T-helper 2 cell treated with Interferon-gamma antibody and Interleukin-4, amounts not matched to agents 5 μg/mL and 100 μg/mL, for 36 hours (primary cell): ENCODE measurements at places on chromosomes 3 and 15.

DNA sequence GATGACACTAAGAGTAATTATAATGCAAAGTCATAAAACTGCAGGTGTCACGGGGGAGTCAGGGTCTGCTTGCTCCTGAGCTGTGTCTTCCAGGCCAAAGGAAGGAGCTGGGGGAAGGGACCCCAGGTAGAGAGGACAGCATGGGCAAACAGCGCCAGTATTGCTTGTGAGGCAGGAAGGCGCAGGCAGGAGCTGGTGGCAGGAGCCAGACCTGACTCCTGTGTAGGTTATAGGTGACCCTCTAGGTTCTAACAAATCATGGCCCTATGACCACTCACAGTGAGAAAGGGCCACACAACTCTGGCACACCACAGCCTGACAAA lies 1.9 kb downstream of the CISH start:
- peaks cover 90% of the 10 kb centered on the region for H3K36me3 ChIP-seq
- H3K27ac ChIP-seq: peak overlapping the region; percentile 96
- peaks cover 2% of the 10 kb centered on the region for H3K27me3 ChIP-seq
- no peak for DNase-seq
- H3K4me3 ChIP-seq: peak overlapping the region; percentile 99

- no peak for DNase-seq
- no peak overlapping the region for H3K4me3 ChIP-seq
- H3K4me1 ChIP-seq: no peaks in the 10 kb centered on the region
- no peaks in the 10 kb centered on the region for H3K27me3 ChIP-seq
Measured at GRCh38 chr3:117708601-117709000, 999.0 kb downstream of the TUSC7 start.

DNA sequence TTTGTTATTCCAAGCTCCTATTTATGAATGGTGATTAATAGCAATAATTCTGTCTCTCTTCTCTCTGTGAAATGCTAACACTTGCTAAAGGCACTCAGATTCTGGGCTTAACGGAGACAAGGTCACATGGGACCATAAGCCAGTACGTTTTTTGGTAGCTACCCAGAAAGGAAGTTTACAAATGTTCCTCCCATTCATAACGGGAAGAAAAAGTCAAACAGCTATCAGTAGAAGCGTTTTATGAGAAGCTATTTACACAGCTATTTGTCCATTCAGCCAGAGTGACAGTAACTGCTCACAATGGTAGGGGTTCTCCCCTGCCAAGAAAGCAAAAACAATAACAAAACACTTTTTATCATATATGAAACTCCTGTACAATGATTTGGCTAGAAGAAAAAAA lies 51.5 kb downstream of the ZMAT3 start:
- H3K27ac ChIP-seq: no peak overlapping the region
- peak overlapping the region; percentile 70 for H3K4me3 ChIP-seq
- no peak for DNase-seq
- H3K36me3 ChIP-seq: peaks cover 6% of the 10 kb centered on the region

GRCh38 chr3:126679831-126680666 lies 24.0 kb upstream of the CHCHD6 start:
- peaks cover 3% of the 10 kb centered on the region for H3K4me1 ChIP-seq
- H3K4me3 ChIP-seq: no peak overlapping the region
- no peaks in the 10 kb centered on the region for H3K36me3 ChIP-seq
- peaks cover 13% of the 10 kb centered on the region for H3K27me3 ChIP-seq
- no peak overlapping the region for H3K27ac ChIP-seq
- no peak for DNase-seq

DNA sequence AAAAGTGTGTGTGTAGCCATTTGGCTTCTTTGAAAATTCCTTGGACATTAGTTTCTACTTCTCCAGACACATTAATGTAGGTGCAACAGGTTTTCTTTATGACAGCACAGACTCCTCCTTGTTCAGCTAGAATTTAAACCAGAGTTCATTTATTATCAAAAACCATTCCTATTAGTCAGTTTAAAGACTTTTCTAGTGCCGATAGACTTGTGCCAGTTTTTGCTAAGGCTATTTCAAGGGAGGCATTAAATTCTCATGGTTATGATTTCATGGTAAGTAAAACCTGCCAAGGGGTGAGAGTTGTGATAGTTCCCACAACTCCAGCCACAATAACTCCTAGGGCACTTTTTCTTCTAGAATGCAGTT lies 20.6 kb upstream of the SENP7 start:
- H3K27ac ChIP-seq: no peak overlapping the region
- H3K36me3 ChIP-seq: peaks cover 7% of the 10 kb centered on the region
- no peak overlapping the region for H3K4me3 ChIP-seq

- peaks cover 3% of the 10 kb centered on the region for H3K27me3 ChIP-seq
- no peak overlapping the region for H3K4me3 ChIP-seq
- H3K27ac ChIP-seq: no peak overlapping the region
- H3K4me1 ChIP-seq: no peaks in the 10 kb centered on the region
Measured at GRCh38 chr3:100183608-100184125, 69.4 kb upstream of the FILIP1L start.

DNA sequence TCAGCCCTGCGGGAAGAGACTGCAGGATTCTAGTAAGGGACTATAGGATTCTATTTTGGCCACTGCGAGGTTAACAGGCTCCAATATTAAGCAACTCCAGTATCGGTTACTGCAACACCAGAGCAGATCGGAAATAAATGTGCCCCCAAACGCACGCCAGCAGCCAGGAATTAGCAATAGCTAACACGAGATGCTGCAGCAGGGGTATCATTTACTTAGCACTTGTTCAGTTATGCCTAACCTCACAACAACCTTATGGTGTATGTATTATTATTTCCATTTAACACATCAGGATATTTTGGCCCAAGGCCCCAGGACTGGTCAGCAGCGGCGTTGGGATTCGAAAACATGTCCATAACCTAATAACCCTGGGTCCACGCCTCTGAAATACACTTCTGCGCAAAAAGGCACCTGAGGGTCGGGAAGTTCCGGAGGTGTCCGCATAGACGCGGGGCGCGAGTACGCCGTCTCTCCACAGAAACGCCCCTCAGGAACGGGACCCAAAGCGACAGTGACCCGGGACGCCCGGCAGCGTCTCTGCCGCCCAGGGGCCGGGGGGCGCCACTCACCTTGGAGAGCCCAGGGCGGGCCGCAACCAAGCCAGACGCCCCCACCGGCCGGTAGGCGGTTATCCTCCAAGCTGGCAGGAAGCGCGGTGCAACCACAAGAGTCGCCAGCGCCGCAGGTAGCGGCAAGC lies 681 bp downstream of the PIK3CB start:
- peak; percentile 57 for DNase-seq
- H3K4me1 ChIP-seq: peaks cover 23% of the 10 kb centered on the region
- peaks cover 11% of the 10 kb centered on the region for H3K36me3 ChIP-seq
- no peaks in the 10 kb centered on the region for H3K27me3 ChIP-seq
- peak overlapping the region; percentile 90 for H3K27ac ChIP-seq

DNA sequence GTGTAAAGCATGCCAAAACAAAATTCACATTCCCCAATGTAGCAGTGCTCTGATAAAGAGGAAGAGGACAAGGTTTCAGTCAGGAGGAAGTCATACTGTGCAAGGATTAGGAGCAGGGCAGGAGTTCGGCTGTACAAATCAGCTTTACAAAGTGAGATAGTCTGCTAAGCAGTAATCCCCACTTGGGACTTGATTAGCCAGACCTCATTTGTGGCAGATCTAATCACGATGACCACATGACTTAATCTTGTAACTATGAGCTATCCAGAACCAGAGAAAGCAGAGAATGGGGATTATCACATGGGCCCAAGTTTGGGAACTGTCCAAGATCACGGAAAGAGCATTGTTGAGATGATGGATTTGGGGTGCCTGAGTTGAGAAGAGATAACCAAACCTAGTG lies 7.8 kb downstream of the DCBLD2 start:
- no peaks in the 10 kb centered on the region for H3K4me1 ChIP-seq
- H3K27ac ChIP-seq: no peak overlapping the region
- no peaks in the 10 kb centered on the region for H3K36me3 ChIP-seq
- no peak overlapping the region for H3K4me3 ChIP-seq

GRCh38 chr15:71612397-71612722 lies 198.0 kb upstream of the NR2E3 start:
- H3K27me3 ChIP-seq: peaks cover 27% of the 10 kb centered on the region
- no peak overlapping the region for H3K27ac ChIP-seq
- no peak overlapping the region for H3K4me3 ChIP-seq
- no peaks in the 10 kb centered on the region for H3K4me1 ChIP-seq

DNA sequence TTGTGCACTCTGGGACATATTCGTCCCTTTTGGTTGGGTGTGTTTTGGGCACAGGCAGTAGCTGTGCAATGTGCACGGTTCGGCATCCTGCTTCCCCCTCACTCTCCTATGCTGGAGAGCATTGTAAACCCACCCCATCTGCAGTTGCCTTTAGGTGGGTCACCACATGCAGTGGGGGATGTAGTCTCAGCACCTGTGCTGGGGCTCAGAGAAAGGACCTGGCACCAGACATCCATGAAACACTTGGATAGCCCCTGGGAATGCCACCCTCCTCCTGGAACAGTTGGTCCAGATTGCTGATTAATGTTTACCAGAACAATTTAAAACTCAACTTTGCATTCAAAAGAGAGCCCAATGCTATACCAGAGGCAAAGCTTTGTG lies 123.9 kb upstream of the MEF2A start:
- no peak for DNase-seq
- peaks cover 22% of the 10 kb centered on the region for H3K4me1 ChIP-seq
- no peaks in the 10 kb centered on the region for H3K36me3 ChIP-seq
- H3K27ac ChIP-seq: no peak overlapping the region

GRCh38 chr3:178392511-178392926 lies 143.7 kb upstream of the KCNMB2 start:
- H3K27me3 ChIP-seq: peaks cover 2% of the 10 kb centered on the region
- H3K4me3 ChIP-seq: no peak overlapping the region
- no peak for DNase-seq
- H3K36me3 ChIP-seq: no peaks in the 10 kb centered on the region
- H3K4me1 ChIP-seq: no peaks in the 10 kb centered on the region

GRCh38 chr3:179768080-179768479 lies 115.2 kb downstream of the USP13 start:
- H3K4me3 ChIP-seq: no peak overlapping the region
- no peak for DNase-seq
- no peaks in the 10 kb centered on the region for H3K27me3 ChIP-seq

DNA sequence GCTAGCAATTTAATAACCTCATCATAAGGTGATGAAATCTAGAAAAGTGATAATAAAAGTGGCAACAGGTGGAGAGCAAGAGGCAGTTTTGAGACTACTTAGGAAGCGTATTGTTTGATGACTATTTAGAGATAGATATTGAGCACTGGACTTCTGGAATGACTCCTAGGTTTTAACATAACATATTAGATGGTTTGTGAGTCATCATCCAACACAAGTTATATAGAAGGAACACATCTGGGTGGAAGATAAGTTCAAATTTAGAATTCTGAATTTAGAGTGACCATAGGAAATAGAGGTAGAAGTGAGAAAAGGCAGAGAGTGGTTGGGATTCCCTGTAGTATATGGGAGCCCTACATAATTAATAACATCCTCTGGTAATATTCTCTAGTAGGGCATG lies 282.8 kb upstream of the ALCAM start:
- no peak overlapping the region for H3K4me3 ChIP-seq
- no peaks in the 10 kb centered on the region for H3K4me1 ChIP-seq
- no peak overlapping the region for H3K27ac ChIP-seq
- H3K27me3 ChIP-seq: no peaks in the 10 kb centered on the region

- H3K4me3 ChIP-seq: no peak within 1 kb of the TSS
- no peak for DNase-seq
- peaks cover 5% of the 10 kb centered on the region for H3K4me1 ChIP-seq
- H3K27me3 ChIP-seq: peaks cover 40% of the 10 kb centered on the region
- no peak within 1 kb of the TSS for H3K27ac ChIP-seq
Measured at GRCh38 chr3:46877406-46878125, at the start of gene PTH1R. TSS of gene PTH1R (plus strand) at chr3:46877721. CDS start at chr3:46883560, 5,839 bp downstream.

DNA sequence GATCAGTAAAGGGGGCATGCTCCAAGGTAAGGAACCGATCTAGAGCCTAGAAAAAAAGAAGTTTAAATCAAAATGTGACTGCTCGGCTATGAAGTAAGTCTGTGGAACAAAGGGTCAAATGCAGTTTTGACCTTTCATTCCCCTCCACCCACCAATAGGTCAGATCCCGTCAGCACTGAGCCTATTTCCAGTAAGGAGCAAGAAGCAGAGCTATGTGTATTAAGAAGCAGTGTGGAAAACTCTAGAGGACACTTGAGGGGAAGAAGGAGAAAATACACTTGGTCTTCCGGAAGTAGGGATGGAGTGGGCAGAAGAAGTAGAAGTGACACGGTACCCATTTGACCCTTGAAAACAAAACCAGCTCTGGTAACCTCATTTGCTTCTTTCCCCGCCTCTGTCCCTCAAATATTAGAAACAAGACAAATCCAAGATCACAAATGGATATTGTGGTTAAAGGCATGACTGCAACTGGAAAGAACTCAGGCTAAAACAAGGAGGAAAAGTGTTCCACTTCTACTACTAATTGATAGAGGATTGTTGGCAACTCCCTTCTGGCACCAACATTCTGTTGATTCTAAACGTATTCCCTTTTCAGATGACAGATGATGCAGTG lies 888.3 kb upstream of the NR2F2 start:
- peaks cover 15% of the 10 kb centered on the region for H3K4me1 ChIP-seq
- H3K27ac ChIP-seq: no peak overlapping the region
- peaks cover 11% of the 10 kb centered on the region for H3K36me3 ChIP-seq
- peaks cover 6% of the 10 kb centered on the region for H3K27me3 ChIP-seq
- no peak for DNase-seq
- H3K4me3 ChIP-seq: no peak overlapping the region

- no peaks in the 10 kb centered on the region for H3K36me3 ChIP-seq
- H3K27me3 ChIP-seq: peaks cover 2% of the 10 kb centered on the region
- H3K27ac ChIP-seq: no peak overlapping the region
- no peaks in the 10 kb centered on the region for H3K4me1 ChIP-seq
- no peak overlapping the region for H3K4me3 ChIP-seq
Measured at GRCh38 chr3:34038131-34038530, 239.7 kb downstream of the PDCD6IP start.

DNA sequence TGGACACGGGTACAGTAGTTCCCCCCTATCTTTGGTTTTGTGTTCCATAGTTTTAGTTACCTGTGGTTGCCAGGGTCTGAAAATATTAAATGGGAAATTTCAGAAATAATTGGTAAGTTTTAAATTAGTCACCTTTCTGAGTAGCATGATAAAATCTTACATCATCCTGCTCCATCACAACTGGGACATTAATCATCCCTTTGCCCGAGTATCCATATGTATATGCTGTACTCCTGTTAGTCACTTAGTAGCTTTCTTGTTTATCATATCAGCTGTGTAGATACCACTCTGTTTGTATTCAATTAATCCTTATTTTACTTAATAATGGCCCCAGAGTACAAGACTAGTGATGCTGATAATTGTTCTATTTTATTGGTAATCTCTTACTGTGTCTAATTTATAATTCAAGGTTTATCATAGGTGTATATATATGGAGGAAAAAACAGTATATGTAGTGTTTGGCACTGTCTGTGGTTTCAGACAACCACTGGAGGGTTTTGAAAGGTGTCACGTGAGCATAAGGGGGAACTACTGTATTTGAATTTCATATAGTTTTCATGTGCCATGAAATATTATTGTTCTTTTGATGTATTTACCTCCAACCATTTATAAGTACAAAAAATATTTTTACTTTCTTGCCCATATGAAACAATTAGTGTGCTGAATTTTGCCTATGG lies 41.4 kb downstream of the CTDSPL2 start:
- H3K27ac ChIP-seq: peak overlapping the region; percentile 0
- no peak overlapping the region for H3K4me3 ChIP-seq
- peaks cover 40% of the 10 kb centered on the region for H3K36me3 ChIP-seq
- peaks cover 16% of the 10 kb centered on the region for H3K4me1 ChIP-seq
- no peaks in the 10 kb centered on the region for H3K27me3 ChIP-seq
